MCF 10A (cell line): ENCODE measurements at places on chromosomes 1 and 21.
A peak's percentile ranks its signal among the peaks of the same experiment; 100 is the strongest.

DNA sequence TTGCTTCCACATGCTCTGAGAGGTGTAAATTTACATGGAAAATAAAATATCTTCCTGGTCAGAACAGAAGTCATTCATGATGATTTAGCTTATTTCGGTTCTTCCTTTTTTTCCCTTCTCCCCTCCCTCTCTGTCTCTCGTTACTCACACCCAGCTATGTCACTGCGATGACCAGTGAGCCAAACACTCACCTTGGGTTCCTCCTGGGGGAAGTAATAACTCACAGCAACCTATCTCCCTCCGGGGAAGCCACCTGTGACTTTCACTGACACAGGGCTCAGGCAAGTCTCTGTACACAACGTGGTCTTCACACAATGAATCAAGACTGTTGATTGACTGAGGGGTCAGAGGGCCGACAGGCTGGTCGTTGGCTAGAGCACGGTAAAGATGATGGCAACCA is 135.3 kb upstream of the VANGL1 start:
- H3K4me3 ChIP-seq = no peak overlapping the region
- H3K4me1 ChIP-seq = no peaks in the 10 kb centered on the region
- no peak overlapping the region for H3K27ac ChIP-seq
- no peak for DNase-seq
- H3K27me3 ChIP-seq = no peaks in the 10 kb centered on the region

GRCh38 chr1:154759196-154759595 is 110.9 kb downstream of the KCNN3 start:
- no peaks in the 10 kb centered on the region for H3K4me1 ChIP-seq
- no peak for DNase-seq
- H3K4me3 ChIP-seq = no peak overlapping the region
- peaks cover 85% of the 10 kb centered on the region for H3K27me3 ChIP-seq
- H3K27ac ChIP-seq = no peak overlapping the region
- no peaks in the 10 kb centered on the region for H3K36me3 ChIP-seq

DNA sequence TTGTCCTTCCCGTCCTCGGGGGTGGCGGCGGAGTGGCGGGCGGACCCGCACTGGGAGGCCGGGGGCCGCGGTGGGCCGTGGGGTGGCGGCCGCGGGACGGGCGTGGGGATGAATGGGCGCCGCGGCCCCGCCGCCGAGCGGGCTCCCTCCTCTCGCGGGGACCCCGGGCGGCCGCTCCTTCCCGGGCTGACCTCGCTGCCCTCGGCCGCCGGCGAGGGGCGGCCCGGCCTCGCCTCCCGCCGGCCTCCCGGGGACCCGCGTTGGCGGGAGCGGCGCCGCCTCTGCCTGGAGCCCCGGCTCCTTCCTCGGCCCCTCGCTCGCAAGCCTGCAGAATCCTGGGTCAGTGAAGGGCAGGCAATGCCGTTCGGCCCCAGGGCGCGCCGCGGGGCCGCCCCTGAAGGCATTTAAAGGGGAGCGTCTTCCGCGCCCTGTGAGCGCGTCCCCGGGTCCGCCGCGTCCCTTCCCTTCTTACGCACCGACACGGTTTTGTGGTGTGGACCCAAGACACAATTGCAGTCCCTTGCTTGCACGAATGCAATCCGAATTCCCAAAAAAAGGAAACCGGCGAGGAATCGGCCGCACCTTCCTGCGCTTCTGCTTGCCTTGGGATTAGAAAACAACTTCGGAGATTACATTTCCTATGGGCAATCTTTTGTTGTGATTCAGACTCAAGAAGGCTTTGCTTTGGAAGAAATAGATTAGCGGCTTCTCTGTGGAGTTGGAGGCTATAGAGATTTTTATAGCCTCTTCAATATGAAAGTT is 776 bp downstream of the ITSN1 start:
- H3K27me3 ChIP-seq = no peaks in the 10 kb centered on the region
- peak overlapping the region; percentile 71 for H3K4me3 ChIP-seq
- H3K36me3 ChIP-seq = peaks cover 16% of the 10 kb centered on the region
- peak; percentile 28 for DNase-seq

- no peaks in the 10 kb centered on the region for H3K27me3 ChIP-seq
- H3K36me3 ChIP-seq = no peaks in the 10 kb centered on the region
- no peak overlapping the region for H3K4me3 ChIP-seq
- no peak for DNase-seq
- peaks cover 11% of the 10 kb centered on the region for H3K4me1 ChIP-seq
- H3K27ac ChIP-seq = no peak overlapping the region
Measured at GRCh38 chr21:38790961-38791360, 14.8 kb upstream of the ETS2 start.

DNA sequence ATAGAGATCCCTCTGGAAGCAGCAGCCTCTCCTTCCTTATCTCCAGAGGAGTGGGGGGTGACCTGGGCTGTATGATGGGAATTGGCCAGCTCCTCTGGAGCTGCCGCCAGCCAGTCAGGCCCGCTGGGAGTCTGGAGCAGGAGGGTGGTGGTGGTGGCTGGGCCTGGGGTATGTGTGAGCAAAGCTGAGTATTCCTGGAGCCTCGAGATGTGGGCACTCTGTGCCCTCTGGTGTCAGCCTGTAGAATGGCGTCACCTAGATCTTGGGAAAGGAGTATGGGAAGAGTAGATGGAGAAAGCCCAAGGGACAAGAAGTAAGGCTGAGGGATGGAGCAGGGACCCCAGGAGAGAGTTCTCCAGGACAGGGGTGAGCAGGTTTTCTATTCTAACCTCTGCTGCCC is 16.0 kb downstream of the VANGL2 start:
- peak; percentile 77 for DNase-seq
- peaks cover 12% of the 10 kb centered on the region for H3K4me1 ChIP-seq
- H3K27ac ChIP-seq = no peak overlapping the region
- no peak overlapping the region for H3K4me3 ChIP-seq
- H3K27me3 ChIP-seq = peaks cover 11% of the 10 kb centered on the region
- no peaks in the 10 kb centered on the region for H3K36me3 ChIP-seq

- no peak overlapping the region for H3K4me3 ChIP-seq
- H3K27me3 ChIP-seq = peaks cover 27% of the 10 kb centered on the region
- H3K4me1 ChIP-seq = peaks cover 10% of the 10 kb centered on the region
- DNase-seq = no peak
- H3K36me3 ChIP-seq = no peaks in the 10 kb centered on the region
Measured at GRCh38 chr1:181818459-181818858, 243.1 kb downstream of the ZNF648 start.
